MG63 (cell line): ENCODE measurements at places on chromosomes 7 and 10.

- DNase-seq, result no peak
Measured at GRCh38 chr7:48255046-48255445, 83.8 kb downstream of the ABCA13 start.

DNA sequence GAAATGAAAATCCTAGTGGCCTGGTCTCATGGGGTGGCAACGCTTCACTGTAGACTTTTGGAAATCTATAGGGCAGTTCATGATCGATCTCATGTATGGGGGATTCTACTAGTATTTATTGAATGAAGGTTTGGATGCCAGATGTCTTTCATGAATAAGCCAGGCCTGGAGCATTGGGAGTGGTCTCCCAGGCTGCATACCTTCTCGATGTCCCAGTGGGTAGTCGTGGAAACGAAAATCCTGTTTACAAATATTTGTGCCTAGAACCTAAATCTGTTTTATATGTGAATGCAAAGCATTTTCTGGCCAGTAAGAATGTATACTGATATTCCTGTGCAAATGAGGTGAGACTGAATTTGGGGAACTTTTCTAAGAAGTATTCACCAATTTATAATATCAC lies 105.0 kb upstream of the C1QL3 start:
- DNase-seq, result no peak

- DNase-seq, result no peak
Measured at GRCh38 chr10:69508738-69509340, 57.6 kb downstream of the TSPAN15 start.

GRCh38 chr10:80158126-80158525 lies 25.6 kb downstream of the PLAC9 start:
- no peak for DNase-seq

DNA sequence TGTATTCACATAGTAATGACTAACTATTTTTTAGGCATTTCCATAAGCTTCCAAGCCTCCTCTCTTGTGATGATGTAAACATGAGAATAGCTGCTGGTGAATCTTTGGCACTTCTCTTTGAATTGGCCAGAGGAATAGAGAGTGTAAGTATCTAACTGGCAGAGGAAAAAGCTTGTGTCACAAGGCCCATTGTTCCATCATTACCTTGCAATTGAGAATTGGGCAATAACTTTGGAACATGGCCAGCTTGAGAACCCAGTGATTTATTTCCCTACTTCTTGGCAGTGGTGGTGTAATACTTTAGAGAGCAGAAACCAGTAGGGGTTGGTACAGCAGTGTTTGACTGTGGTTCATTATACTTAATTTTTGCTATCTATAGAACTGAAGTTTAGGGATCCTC lies 12.0 kb downstream of the IFRD1 start:
- peak; percentile 33 for DNase-seq

DNA sequence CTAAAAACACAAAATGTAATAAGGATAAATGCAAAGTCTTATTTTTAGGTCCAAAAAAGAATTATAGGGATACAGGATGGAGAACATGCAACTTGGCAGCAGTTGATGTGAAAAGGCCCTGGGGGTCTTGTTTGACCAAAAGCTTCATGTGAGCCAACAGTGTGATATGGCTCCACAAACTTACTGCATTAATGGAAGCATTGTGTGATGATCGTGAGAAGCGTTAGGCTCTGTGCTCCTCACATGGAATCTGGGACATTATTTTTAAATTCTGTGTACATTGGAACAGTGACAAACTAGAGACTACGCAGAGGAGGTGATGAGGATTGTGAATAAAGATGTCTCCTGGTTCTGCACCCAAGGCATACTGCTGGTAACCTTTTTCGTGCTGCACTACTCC lies 39.1 kb upstream of the CALD1 start:
- no peak for DNase-seq

GRCh38 chr7:53947732-53948131 lies 594.4 kb upstream of the VSTM2A start:
- no peak for DNase-seq

GRCh38 chr10:13347043-13347499 lies 1.0 kb downstream of the SEPHS1 start:
- no peak for DNase-seq

DNA sequence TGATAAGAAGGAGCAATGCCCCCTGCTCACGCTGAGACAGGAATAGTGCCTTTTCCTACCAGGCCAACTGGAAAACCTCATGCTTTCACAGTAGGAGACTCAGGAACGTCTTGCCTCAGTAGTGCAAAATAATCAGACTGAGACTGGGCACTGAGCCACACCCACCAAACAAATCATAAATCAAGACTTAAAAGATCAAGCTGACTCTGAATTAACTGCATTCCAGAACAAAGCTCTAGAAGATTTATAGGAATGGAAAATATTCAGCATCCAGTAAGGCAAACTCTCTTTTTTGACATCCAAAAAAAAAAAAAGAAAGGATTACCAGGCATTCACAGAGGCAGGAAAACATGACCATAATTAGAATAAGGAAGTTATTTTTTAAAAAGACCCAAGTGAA lies 30.5 kb upstream of the SLC18A3 start:
- no peak for DNase-seq

- DNase-seq, result peak; percentile 72
Measured at GRCh38 chr10:110504111-110504735, 6.5 kb downstream of the DUSP5 start.

- no peak for DNase-seq
Measured at GRCh38 chr7:128152721-128153120, 88.4 kb upstream of the LEP start.
